ENCODE measurements at places on chromosomes 3 and 15. TPM values are rescaled to one million over a fixed set of nuclear protein-coding genes. Genes with fewer than 3 reads are reported as not detected.
A peak's percentile ranks its signal among the peaks of the same experiment; 100 is the strongest.

DNA sequence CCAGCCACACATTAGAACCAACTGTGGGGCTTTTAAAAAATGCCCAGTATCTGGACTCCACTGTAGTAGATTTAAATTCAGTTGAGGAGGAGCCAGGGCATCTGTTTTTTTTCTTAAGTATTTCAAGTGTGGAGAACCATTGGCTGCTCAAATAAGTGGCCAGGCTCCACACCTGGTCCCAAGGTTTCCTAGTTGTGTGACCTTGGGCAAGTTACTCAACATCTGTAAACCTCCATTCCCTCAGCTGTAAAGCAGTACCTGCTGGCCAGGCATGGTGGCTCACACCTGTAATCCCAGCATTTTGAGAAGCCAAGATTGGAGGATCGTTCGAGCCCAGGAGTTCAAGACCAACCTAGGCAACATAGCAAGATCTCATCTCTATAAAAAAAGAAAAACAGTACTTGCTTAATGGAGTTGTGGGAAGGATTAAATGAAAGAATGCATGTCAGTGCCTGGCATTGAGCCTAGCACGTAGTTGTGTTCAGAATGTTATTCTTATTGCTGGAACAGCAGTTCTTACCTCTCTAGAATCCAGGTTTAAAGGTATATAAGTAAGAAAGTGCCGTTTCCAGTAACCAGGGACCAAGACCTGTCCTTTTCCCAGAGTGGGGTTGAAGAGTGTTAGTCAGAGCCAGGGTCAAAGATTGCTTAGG is 2.0 kb downstream of the PPP1R14D start:
- H3K36me3 ChIP-seq = no peaks in the 10 kb centered on the region
- no peak for DNase-seq
- H3K4me1 ChIP-seq = no peaks in the 10 kb centered on the region
- H3K27ac ChIP-seq = no peak overlapping the region

GRCh38 chr15:50880206-50880605 is 28.3 kb upstream of the AP4E1 start:
- no peaks in the 10 kb centered on the region for H3K36me3 ChIP-seq
- H3K4me3 ChIP-seq = no peak overlapping the region
- H3K27ac ChIP-seq = no peak overlapping the region
- DNase-seq = no peak
- peaks cover 8% of the 10 kb centered on the region for H3K4me1 ChIP-seq

GRCh38 chr3:74045000-74045399 is 420.3 kb upstream of the PDZRN3 start:
- no peak overlapping the region for H3K27ac ChIP-seq
- H3K4me1 ChIP-seq = no peaks in the 10 kb centered on the region
- no peaks in the 10 kb centered on the region for H3K36me3 ChIP-seq

GRCh38 chr15:47820057-47820746 is 102.9 kb downstream of the SEMA6D start:
- H3K27me3 ChIP-seq = no peaks in the 10 kb centered on the region
- H3K4me3 ChIP-seq = no peak overlapping the region
- no peak overlapping the region for H3K27ac ChIP-seq
- H3K36me3 ChIP-seq = no peaks in the 10 kb centered on the region
- peaks cover 38% of the 10 kb centered on the region for H3K4me1 ChIP-seq
- no peak for DNase-seq

PLCH1 gene
- total RNA-seq = 21.4 TPM

- peaks cover 22% of the 10 kb centered on the region for H3K4me1 ChIP-seq
- H3K27me3 ChIP-seq = no peaks in the 10 kb centered on the region
- no peak overlapping the region for H3K27ac ChIP-seq
- H3K36me3 ChIP-seq = peaks cover 22% of the 10 kb centered on the region
- no peak for DNase-seq
Measured at GRCh38 chr3:114336122-114336697, 42.4 kb downstream of the TIGIT start.

GRCh38 chr3:99012051-99012450 is 110.6 kb upstream of the DCBLD2 start:
- H3K36me3 ChIP-seq = no peaks in the 10 kb centered on the region
- H3K4me3 ChIP-seq = no peak overlapping the region
- no peak for DNase-seq
- no peaks in the 10 kb centered on the region for H3K27me3 ChIP-seq
- no peaks in the 10 kb centered on the region for H3K4me1 ChIP-seq

DNA sequence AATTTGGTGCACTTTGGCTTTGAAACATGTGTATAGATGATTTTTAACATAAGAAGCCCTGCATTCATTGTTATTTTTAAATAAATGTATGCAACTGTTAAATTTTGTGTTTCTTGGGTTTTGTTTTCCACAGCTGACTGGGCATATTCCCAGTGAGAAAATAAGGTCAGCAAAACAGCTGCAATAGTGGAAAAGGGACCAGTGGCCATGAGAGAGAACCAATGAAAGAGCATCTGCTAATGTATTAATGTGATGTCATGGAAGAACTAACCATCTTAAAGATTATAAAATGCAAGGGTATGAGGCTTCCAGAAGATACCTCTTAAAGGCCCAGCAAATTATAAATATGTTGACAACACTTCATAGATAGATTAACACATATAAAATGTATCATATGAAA is 31.0 kb upstream of the KBTBD12 start:
- H3K27ac ChIP-seq = no peak overlapping the region
- H3K36me3 ChIP-seq = no peaks in the 10 kb centered on the region
- H3K27me3 ChIP-seq = no peaks in the 10 kb centered on the region
- H3K4me1 ChIP-seq = peaks cover 7% of the 10 kb centered on the region

DNA sequence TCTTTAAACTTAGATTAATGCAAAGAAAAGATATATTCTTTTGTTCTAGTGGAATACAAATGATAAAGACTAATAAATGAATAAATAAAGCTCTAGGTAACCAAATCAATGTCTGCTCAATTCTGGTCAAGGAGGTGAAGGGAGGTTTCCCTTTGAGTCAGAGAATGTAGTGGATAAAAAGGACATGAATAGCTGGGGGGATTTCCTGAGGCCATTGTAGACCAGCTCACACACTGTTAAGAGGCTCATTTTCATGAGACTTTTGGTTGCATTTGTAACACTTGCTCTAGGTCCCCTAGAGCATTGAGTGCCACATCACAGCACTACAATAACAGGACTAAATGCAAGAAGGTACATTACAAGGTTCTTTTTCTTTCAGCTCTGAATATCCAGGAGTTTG is 170.7 kb downstream of the TIGIT start:
- H3K4me1 ChIP-seq = peaks cover 9% of the 10 kb centered on the region
- no peak overlapping the region for H3K4me3 ChIP-seq
- no peaks in the 10 kb centered on the region for H3K27me3 ChIP-seq
- no peaks in the 10 kb centered on the region for H3K36me3 ChIP-seq
- no peak for DNase-seq
- H3K27ac ChIP-seq = no peak overlapping the region

SHC4 gene
- total RNA-seq = 4.9 TPM

GRCh38 chr15:65077981-65078352 is 1.4 kb downstream of the KBTBD13 start:
- H3K4me1 ChIP-seq = peaks cover 35% of the 10 kb centered on the region
- peak; percentile 34 for DNase-seq
- peaks cover 14% of the 10 kb centered on the region for H3K27me3 ChIP-seq

DNA sequence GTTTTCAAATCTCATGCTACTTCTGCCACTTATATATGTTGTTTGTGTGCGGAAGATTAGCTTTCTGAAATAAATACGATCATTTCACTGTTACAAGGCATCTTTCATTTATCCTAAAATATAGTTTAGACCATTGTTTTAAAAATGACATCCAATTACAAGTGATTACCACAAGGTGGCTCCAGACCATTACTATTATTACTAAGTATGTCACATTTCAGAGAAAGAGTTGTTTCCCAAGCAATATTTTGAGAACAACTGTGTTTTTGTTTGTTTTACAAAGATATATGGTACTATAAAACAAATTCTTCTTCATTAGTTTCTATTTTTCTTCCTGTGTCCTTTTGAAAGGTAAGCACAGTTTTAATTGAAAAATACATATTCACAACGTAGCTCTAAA is 136.0 kb upstream of the RAP2B start:
- H3K4me3 ChIP-seq = no peak overlapping the region
- H3K27ac ChIP-seq = no peak overlapping the region
- no peak for DNase-seq
- no peaks in the 10 kb centered on the region for H3K27me3 ChIP-seq
- no peaks in the 10 kb centered on the region for H3K36me3 ChIP-seq

GNAT1 gene
- not detected for total RNA-seq

AQR gene
- total RNA-seq = 36.8 TPM

DNA sequence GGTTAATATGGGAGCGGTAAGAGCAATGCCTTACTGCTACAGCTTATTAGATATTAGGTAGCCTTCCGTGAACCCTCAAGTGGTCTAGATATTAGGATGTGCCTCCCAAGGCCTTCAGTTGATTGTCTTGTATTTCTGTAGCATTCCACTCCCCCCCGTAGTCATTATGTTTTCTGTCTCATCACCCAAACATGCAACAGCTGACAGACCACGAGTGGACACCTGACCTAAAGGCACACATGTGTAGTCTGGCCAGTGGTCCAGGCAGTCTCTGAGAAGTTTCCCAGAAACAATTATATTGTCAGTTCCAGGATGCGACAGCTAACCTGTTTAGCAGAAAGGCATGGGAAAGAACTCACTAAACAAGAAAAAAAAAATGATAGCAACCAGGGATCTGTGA is 1000.9 kb downstream of the AGBL1 start:
- no peaks in the 10 kb centered on the region for H3K4me1 ChIP-seq
- no peak for DNase-seq
- no peak overlapping the region for H3K4me3 ChIP-seq
- no peaks in the 10 kb centered on the region for H3K36me3 ChIP-seq
- H3K27ac ChIP-seq = no peak overlapping the region

- DNase-seq = no peak
- H3K27ac ChIP-seq = no peak overlapping the region
- H3K4me3 ChIP-seq = no peak overlapping the region
- H3K27me3 ChIP-seq = no peaks in the 10 kb centered on the region
- H3K4me1 ChIP-seq = no peaks in the 10 kb centered on the region
- no peaks in the 10 kb centered on the region for H3K36me3 ChIP-seq
Measured at GRCh38 chr3:166864473-166865467, 515.3 kb downstream of the ZBBX start.

DNA sequence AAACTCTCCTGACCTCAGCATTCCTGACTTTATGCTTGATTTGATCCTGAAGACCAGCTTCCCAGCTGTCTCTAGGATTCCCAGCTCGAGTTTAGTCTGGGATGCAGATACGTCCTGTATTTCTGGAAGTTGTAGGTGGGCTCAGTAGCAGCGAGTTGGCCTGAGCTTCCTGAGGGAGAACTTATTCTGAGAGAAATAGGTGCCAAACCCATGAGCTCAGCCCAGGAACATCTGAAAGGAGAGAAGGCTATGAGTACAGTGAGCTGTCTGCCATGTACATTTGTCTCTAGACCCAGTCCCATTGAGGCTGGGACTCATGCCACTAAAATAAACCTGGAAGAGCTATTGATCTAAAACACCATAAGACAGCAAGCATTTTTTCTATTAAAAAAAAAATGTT is 36.6 kb upstream of the SLC9A9 start:
- no peak overlapping the region for H3K27ac ChIP-seq
- no peaks in the 10 kb centered on the region for H3K27me3 ChIP-seq
- no peak overlapping the region for H3K4me3 ChIP-seq
- no peak for DNase-seq
- no peaks in the 10 kb centered on the region for H3K4me1 ChIP-seq

- no peak for DNase-seq
- no peak overlapping the region for H3K27ac ChIP-seq
- H3K4me3 ChIP-seq = no peak overlapping the region
Measured at GRCh38 chr3:195296662-195297061, 25.7 kb upstream of the XXYLT1 start.

LRRC31 gene
- not detected for total RNA-seq
